ENCODE measurements at places on chromosomes 12 and 14. TPM values are rescaled to one million over a fixed set of nuclear protein-coding genes. Genes with fewer than 3 reads are reported as not detected.

- no peak for DNase-seq
Measured at GRCh38 chr12:52578469-52578868, 4.8 kb upstream of the KRT74 start.

GRCh38 chr14:74459289-74459946 is 33.4 kb upstream of the SYNDIG1L start:
- peak; percentile 41 for DNase-seq

DNA sequence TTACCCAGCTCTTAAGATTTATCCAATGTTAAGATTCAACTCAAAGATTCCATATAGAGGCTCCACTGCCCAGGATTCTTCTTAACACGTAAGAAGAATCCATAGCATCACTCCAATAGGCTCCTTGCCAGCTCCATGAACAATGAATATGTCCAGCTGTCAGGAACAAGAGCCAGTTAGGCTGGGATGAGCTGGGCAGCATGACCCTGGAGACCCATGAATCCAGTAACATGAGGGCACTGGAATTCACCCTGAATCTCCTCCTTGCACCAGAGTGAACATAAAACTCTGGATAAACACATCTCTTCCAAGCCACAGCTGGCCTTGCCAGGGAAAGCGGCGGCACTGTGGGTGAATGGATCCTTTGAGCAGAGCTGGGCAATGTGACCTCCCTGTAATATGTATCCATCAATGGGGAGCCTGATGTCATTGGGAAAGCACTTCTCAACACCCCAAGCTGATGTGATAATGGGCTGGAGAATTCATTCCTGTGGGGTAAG is 24.4 kb upstream of the TC2N start:
- DNase-seq = no peak

GRCh38 chr14:24398653-24399446 is at the start of gene NYNRIN:
Gene NYNRIN, plus strand, starts transcription at chr14:24399003. Its CDS starts 244 bp downstream, at chr14:24399247.
- DNase-seq = peak; percentile 83

CLEC2A gene
- not detected for polyA plus RNA-seq

DNA sequence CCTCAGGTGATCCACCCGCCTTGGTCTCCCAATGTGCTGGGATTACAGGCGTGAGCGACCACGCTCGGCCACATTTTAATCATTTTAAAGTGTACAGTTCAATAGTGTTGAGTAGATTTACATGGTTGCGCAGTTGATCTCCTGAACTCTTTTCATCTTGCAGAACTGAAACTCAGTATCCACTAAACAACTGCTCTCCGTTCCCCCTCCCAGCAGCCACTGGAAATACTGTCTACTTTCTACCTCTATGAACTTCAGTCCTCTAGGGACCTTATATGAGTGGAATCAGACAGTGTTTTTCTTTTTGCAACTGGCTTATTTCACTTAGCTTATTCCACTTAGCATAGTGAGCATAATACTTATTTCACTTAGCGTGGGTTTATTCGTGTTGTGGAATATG is 53.7 kb downstream of the KCTD10 start:
- DNase-seq = no peak

GRCh38 chr14:61296719-61297502 is 15.8 kb upstream of the TMEM30B start:
- no peak for DNase-seq

- no peak for DNase-seq
Measured at GRCh38 chr12:124519746-124520145, 47.7 kb downstream of the NCOR2 start.

DNA sequence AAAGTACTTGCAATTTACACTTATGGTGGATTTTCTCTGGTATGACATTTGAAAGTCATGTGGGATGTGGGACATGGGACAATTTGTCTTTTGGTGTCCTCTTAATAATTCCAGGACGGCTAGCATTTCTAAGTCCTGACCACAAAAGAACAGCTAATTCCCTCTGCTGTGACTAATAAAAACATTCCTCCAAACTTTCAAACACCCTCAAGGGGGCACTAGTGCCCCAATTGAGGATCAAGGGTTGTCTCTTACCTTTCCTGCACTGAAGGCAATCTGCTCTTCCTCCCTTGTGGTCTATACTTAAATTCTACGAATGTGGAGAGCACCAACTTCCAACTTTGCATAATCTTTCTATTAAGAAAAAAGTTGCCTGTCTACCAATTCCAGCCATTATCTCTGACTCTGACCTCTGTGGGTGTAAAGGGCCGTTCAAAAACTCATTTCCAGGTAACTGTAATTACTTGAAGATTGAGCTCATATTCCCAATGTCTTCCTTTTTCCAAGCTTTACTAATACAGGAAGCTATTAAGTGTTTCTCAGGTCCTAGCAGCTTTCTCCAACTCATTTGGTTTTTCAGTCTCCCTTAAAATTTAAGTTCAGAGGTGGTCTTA is 210.2 kb downstream of the PTPRO start:
- DNase-seq = peak; percentile 21

GRCh38 chr14:97056086-97056485 is 258.9 kb downstream of the VRK1 start:
- no peak for DNase-seq

- no peak for DNase-seq
Measured at GRCh38 chr12:5441497-5442236, 9.8 kb downstream of the NTF3 start.

IL31 gene
- not detected for polyA plus RNA-seq

IFI27L2 gene
- 5.9 TPM for polyA plus RNA-seq

PMCH gene
- polyA plus RNA-seq = not detected

DNA sequence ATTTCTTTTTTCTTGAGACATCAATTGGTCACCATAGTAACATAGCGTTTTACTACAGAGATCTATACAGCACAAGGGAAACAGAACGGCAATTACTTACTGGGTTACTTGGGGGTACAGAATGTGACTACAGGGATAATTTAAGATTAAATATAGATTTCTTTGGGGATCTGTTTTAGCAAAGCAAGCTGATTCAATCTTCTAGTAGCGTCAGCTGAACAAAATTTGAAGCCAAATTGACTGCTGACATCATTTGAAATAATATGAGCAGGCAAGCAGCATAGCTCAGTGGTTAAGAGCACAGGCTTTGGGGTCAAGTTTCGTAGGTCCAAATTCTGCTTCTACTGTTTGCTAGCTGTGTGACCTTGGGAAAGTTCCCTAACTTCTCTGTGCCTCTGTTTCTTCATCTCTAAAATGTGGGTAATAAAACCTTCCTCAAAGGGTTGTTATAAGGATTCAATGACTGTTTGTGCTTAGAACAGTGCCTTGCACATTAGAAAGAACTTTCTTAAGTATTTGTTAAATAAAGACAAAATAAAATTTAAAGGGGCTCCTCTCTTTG is 12.8 kb downstream of the GPR19 start:
- no peak for DNase-seq

Measured in K562 (cell line).